ENCODE measurements at places on chromosomes 11 and 22. TPM values are rescaled to one million over a fixed set of nuclear protein-coding genes. Genes with fewer than 3 reads are reported as not detected.

The OR10D3 gene
- total RNA-seq: 0.26 TPM

DNA sequence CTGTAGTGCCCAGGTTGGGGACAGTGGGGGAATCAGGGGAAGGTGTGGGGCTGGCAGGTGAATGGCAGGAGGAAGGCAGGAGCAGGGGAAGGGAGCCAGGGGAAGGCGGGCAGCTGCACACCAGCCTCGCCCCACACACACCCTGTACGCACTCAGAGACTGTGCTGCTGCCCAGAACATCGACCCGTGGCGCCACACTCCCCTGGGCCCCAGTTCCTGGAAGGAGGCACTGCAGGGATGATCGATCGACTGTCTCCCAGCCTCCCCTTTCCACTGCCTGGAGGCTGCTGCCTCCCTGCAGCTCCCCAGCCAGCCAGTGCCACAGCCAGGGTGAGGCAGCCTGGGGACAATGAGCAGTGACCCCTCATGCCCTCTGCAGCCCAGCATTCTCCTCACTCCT is 19.2 kb downstream of the PDE2A start:
- H3K27ac ChIP-seq: no peak overlapping the region
- peaks cover 12% of the 10 kb centered on the region for H3K27me3 ChIP-seq
- H3K4me1 ChIP-seq: peaks cover 15% of the 10 kb centered on the region
- no peak for DNase-seq
- no peak overlapping the region for H3K4me3 ChIP-seq

- no peaks in the 10 kb centered on the region for H3K36me3 ChIP-seq
- DNase-seq: no peak
- peak overlapping the region; percentile 26 for H3K4me3 ChIP-seq
- H3K27ac ChIP-seq: no peak overlapping the region
- peaks cover 3% of the 10 kb centered on the region for H3K27me3 ChIP-seq
These were observed 17.8 kb upstream of the RCN1 start for GRCh38 chr11:32072872-32073643.

- H3K27me3 ChIP-seq: peaks cover 34% of the 10 kb centered on the region
- peaks cover 20% of the 10 kb centered on the region for H3K4me1 ChIP-seq
- DNase-seq: no peak
- H3K36me3 ChIP-seq: no peaks in the 10 kb centered on the region
These were observed 101.1 kb downstream of the GRIK4 start for GRCh38 chr11:120612513-120613263.

DNA sequence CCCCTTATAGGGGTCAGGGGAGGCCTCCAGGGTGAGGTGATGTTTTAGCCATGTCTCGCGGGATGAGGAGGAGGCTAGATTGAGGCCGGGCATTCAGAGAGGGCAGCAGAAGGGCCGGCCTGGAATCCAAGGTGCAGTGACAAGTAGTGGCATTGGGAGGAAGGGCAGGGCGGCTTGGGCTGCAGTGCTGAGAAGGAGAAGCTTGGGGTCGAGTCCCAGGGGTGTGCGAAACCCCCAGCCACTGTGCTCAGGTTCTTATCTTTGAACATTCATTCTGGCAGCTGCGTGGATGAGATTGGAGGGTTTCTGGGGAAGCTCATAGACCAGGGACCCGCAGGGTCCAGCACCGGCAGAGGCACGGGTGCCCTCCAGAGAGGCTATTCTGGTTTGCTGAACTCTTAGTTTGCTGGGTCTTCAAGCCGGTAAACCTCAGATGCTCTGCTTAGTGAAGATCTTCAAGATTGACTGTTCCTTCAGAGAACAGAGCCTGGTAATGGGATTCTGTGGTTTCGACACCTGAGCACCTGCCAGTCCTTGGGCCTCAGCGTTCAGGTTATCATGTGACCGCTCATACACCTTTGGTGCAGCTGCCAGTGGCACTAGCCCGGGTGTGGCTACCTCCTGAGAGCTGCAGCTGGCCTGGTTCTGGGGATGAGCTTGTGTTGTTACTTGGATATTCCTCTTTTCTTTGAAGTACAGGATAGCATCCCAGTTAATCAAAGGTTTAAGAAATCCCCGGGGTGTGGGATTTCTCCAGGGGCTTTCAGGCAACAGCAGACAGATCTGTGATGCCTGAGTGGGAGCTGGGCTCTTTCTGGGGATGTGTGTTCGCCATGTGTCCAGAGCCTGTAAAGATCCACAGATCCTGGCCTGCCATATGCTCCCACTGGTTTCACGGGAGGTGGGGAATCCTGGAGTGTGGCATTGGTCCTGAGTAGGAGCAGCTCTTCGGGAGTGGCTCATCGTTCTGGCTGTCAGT is 152.8 kb downstream of the TBC1D22A start:
- no peaks in the 10 kb centered on the region for H3K27me3 ChIP-seq
- peaks cover 20% of the 10 kb centered on the region for H3K36me3 ChIP-seq
- no peaks in the 10 kb centered on the region for H3K4me1 ChIP-seq
- DNase-seq: no peak
- no peak overlapping the region for H3K4me3 ChIP-seq

The APOL4 gene
- total RNA-seq: 0.67 TPM

- peaks cover 23% of the 10 kb centered on the region for H3K4me1 ChIP-seq
- H3K27ac ChIP-seq: peak within 1 kb of the TSS; percentile 48
- H3K36me3 ChIP-seq: no peaks in the 10 kb centered on the region
- H3K4me3 ChIP-seq: peak within 1 kb of the TSS; percentile 82
- peaks cover 9% of the 10 kb centered on the region for H3K27me3 ChIP-seq
These were observed at the start of gene SGSM1 for GRCh38 chr22:24805790-24806662. TSS of gene SGSM1 (plus strand) at chr22:24806211. CDS start at chr22:24806326, 115 bp downstream.

GRCh38 chr11:92376146-92376599 is 151.6 kb downstream of the FAT3 start:
- H3K27ac ChIP-seq: no peak overlapping the region
- no peaks in the 10 kb centered on the region for H3K27me3 ChIP-seq

- H3K27me3 ChIP-seq: peaks cover 61% of the 10 kb centered on the region
- no peak overlapping the region for H3K4me3 ChIP-seq
- no peaks in the 10 kb centered on the region for H3K4me1 ChIP-seq
- no peak for DNase-seq
These were observed 28.0 kb downstream of the TST start for GRCh38 chr22:36991206-36991605.

- peaks cover 3% of the 10 kb centered on the region for H3K4me1 ChIP-seq
- no peak overlapping the region for H3K4me3 ChIP-seq
- DNase-seq: no peak
- no peak overlapping the region for H3K27ac ChIP-seq
- no peaks in the 10 kb centered on the region for H3K36me3 ChIP-seq
These were observed 12.6 kb downstream of the WNT7B start for GRCh38 chr22:45964372-45964771.

- no peak overlapping the region for H3K4me3 ChIP-seq
- DNase-seq: no peak
These were observed 20.8 kb downstream of the EMID1 start for GRCh38 chr22:29226351-29226981.

DNA sequence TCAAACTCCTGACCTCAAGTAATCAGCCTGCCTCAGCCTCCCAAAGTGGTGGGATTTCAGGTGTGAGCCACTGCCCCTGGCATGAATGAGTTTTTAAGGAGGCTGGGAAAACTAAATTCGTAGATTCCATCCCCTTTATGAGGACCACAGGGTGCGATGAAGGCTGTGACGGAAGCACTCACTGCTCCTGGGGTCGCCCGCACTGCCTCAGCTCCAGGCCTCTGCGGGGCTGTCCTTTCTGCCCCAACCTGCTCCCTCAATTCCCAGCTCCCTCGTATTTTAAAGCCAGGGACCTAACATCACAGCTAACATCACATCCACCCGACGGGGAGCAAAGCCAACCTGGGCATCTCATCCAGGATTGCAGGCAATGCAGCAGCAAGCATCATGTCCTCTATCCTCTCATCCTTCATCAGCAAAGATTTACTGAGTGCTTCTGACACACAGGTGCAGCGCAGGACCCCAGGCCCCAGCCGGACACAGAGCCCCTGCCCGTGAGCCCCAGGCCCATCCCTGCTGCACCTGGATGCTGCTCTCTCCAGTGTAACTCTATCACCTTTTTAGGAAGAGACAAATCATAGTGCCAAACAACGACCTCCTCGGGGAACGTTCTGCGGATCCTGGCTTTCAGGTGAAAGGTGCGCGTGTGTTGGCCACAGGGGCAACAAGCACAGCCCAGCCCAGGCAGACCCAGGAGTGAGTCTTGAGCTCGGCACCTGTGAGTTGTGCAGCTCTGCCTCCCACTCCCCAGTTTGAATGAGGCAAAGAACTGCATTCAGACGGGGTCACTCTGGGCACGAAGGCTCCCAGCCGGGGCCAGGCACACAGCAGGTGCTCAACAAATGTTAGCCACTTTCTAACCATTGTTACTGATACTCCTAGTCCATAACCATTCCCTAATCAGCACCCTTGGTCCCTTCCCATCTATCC is 134.3 kb downstream of the CRYBB2 start:
- peaks cover 18% of the 10 kb centered on the region for H3K36me3 ChIP-seq
- H3K27me3 ChIP-seq: no peaks in the 10 kb centered on the region
- no peak overlapping the region for H3K27ac ChIP-seq
- H3K4me3 ChIP-seq: no peak overlapping the region
- H3K4me1 ChIP-seq: no peaks in the 10 kb centered on the region
- DNase-seq: no peak

DNA sequence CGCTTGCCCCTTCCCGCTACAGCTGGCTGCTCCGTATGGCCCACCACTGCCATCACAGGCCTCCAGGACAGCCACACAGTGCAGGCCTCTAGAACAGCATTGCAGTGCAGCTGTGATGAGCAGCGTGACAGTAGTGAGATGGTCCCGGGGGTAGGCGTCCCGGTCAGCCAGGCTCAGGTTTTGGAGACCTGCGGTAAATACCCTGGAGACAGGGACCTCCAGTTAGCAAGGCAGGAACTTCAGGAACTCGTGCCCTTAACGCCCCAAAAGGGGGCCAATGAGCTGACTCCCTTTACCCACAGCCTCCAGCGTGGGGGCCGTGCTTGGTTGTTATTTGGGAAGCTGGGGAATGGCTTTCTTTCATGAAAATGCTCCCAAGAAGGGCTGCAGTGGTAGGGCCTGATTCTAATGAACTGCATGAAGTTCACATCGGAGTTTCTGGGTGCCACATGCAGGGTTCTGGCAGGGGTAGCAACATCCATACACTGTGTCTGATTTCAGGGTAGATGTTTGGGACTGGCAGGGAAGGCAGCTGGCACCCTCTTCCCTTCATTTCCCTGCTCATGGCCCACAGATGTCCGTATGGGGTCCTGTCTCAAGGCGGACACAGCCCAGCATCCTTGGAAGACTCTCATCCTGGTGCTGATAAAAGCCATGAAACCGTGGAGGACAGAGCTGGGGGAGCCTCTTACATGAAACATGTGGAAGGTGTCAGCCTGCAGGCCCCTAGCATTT is 440.5 kb downstream of the TBC1D22A start:
- no peaks in the 10 kb centered on the region for H3K27me3 ChIP-seq
- no peaks in the 10 kb centered on the region for H3K4me1 ChIP-seq
- DNase-seq: no peak
- H3K27ac ChIP-seq: no peak overlapping the region

DNA sequence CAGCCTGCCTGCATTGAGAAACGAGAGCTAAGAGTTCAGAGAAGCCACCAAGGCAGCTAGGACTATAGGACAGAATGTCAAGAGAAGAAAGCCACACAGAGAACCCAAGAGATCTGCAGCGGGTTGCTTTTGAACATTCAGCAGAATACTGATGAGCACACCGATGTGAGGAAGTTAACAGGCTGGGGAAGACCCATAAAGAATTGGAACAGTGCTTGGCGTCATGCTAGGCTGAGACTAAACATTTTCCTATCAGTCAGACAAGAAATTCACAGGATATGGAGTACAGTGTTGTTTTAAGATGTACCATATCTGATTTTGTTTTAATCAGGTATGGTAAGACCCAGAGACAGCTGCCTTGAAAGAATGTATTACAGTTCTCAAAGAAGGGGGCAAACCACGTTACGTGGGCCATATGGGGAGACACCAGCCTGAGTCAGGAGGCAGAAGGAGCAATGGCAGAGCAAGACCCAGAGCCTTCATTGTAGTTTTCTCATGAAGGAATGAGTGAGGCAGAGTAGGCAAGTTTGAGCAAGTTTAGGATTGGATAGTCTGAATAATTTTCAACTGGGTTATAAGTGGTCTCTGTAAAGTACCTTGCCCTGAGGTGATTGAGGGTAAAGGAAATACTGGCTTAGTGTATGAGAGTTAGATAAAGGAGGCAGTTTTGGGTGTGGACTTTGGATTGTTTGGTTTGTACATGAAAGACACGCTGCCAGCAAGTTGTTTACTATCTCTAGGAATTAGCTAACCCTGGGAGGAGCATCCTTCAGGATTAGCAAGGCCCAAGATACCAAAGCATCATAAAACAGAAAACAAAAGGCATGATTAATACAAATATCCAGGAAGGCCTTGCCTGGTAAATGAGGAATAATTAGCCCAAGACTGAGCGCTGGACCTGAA is 14.3 kb downstream of the LRRC75B start:
- no peak overlapping the region for H3K4me3 ChIP-seq
- no peaks in the 10 kb centered on the region for H3K27me3 ChIP-seq
- peak overlapping the region; percentile 66 for H3K27ac ChIP-seq
- peaks cover 10% of the 10 kb centered on the region for H3K4me1 ChIP-seq
- H3K36me3 ChIP-seq: peaks cover 18% of the 10 kb centered on the region

DNA sequence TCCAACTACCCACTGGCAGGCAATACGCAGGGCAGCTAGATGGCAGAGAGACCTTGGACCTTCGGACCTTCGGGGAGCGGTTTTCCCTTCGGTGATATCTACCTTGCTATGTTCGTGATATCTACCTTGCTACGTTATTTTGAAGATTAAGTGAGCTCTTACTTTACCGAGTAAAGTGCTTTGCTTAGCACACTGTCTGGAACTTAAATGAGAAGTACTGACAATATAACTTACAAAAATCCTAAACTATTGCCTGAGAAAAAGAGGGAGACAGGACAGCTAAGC is 1.0 kb upstream of the PRDM10 start:
- peaks cover 4% of the 10 kb centered on the region for H3K27me3 ChIP-seq
- H3K36me3 ChIP-seq: peaks cover 3% of the 10 kb centered on the region
- peaks cover 13% of the 10 kb centered on the region for H3K4me1 ChIP-seq
- DNase-seq: no peak
- peak overlapping the region; percentile 100 for H3K27ac ChIP-seq

The KCNE3 gene
- total RNA-seq: 7.3 TPM

GRCh38 chr11:87020764-87021365 is 16.9 kb upstream of the TMEM135 start:
- no peak for DNase-seq
- no peak overlapping the region for H3K27ac ChIP-seq
- no peaks in the 10 kb centered on the region for H3K36me3 ChIP-seq

- no peak overlapping the region for H3K27ac ChIP-seq
- DNase-seq: no peak
- no peak overlapping the region for H3K4me3 ChIP-seq
- H3K4me1 ChIP-seq: peaks cover 4% of the 10 kb centered on the region
- peaks cover 3% of the 10 kb centered on the region for H3K27me3 ChIP-seq
These were observed 620.2 kb upstream of the TENM4 start for GRCh38 chr11:80061056-80061455.

DNA sequence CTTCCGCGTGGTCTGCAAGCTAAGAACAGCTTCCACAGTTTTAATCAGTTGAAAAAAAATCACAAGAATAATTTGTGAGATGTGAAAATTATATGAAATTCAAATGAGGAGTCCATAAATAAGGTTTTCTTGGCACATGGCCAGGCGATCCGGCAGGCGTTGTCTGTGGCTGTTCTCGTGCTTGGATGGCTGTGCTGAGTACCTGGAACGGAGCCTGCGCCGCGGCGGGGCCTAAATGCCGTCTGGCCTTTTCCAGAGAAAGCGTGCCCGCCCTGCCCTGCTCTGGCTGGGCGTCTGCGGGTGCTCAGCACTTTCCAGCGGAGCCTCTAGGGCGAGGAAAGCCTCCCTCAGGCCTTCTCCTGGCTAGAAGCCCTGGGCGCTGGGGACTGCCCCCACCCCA is 41.8 kb downstream of the OSBPL5 start:
- H3K27ac ChIP-seq: no peak overlapping the region
- H3K36me3 ChIP-seq: peaks cover 10% of the 10 kb centered on the region
- no peaks in the 10 kb centered on the region for H3K27me3 ChIP-seq

The MAJIN gene
- not detected for total RNA-seq

Data from type B pancreatic cell (in vitro differentiated cells).